Fibroblast of the aortic adventitia (primary cell): ENCODE measurements at places on chromosomes 2 and 18. TPM values are rescaled to one million over a fixed set of nuclear protein-coding genes. Genes with fewer than 3 reads are reported as not detected.

The UGT1A6 gene
- 0.09 TPM in 1 of 2 replicates, not detected in the other for total RNA-seq

The SKOR2 gene
- total RNA-seq, result not detected in 2 replicates

The AGXT gene
- not detected in 2 replicates for total RNA-seq

The RIT2 gene
- not detected in 2 replicates for total RNA-seq

DNA sequence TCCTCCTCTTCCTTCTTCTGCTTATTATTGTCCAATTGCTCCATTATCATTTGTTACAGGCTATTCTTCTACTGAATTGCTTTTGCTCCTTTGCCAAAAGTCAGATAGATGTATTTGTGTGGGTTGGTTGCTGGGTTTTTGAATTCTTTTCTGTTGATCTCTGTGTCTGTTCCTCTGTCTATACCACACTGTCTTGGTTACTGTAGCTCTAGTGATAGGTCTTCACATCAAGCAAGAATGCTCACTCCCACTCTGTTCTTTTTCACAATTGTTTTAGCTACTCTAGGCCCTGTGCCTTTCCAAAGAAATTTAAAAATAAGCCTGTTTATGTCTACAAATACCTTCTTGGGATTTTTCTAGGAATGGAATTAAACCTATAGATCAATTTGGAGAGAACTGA is 217.2 kb downstream of the GALR1 start:
- no peak for DNase-seq

DNA sequence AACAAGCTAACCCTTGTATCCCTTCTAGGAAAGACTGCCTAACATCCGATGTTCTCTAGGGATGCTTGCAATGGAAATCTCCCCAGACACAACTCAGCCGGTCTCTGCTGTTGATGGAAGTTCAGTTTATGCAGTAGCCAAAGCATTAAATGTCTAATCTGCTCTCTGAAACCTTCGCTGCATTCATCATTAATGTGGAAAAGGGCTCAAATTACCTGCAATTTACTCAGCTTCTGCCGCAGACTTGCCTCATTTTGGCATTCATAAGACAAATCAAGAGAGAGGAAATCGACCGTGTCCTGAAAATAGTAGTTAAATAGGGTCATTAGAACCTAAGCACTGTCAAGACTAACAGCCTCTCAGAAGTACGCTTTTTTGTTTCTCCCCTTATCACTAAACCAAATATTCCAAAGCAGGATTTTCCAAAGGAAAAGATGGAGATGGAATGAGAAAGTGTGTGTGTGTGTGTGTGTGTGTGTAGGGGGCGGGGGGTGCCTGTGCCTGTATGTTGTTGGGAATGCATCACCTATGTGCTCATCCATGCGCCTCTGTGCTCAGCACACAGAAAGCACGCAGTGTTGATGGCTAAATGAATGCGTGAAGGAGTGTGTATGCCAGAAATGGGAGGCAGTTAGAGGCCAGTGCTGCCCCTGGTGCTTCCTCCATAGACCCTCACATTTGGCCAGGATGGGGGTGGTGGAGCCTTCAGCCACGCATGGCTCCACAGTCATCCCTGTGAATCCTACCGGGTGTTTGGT is 7.4 kb downstream of the LCT start:
- DNase-seq, result no peak

DNA sequence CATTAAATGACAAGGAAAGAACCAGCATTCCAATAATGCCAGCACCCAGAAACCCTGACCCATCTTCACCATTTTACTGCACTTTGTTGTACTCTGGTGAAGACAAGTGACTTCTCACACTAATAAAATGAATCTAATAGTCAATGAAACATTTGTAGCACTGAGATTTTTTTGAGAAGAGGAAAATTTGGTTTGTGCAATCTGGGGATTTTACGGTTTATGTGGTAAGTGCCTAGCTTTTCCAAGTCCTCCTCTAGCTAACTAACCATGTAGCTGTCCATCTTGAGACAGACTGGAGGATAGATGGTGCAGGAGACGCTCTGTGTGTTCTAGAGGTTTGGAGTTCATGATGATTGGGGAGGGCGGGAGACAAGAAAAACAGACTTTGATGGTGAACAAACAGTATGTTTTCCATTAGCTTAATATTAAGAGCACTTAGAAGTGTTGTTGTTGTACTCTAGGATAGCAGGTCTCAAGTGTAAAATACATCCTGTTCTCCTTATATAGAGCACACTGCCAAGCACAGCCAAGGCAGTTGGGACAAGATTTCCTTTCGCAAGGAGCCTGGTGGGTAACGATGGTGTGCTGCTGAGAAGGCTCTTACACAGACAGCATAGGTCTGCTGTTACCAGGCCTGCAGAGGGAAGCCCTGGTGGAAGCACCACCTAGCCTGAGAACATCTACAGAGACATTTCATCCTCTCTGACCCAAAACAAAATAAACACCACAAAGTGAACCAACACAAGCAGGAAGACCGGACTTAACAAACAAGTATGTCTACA is 83.7 kb downstream of the BCL11A start:
- no peak for DNase-seq

- DNase-seq, result peak; percentile 86
These were observed 119.1 kb downstream of the BAZ2B start for GRCh38 chr2:159497256-159497655.

GRCh38 chr2:96816836-96817702 is 1.0 kb downstream of the CNNM3 start:
- peak; percentile 16 for DNase-seq
